ENCODE measurements at places on chromosomes 12 and 14. TPM values are rescaled to one million over a fixed set of nuclear protein-coding genes. Genes with fewer than 3 reads are reported as not detected.

GRCh38 chr14:73223049-73223448 lies 14.3 kb upstream of the PAPLN start:
- DNase-seq, result peak; percentile 41

DNA sequence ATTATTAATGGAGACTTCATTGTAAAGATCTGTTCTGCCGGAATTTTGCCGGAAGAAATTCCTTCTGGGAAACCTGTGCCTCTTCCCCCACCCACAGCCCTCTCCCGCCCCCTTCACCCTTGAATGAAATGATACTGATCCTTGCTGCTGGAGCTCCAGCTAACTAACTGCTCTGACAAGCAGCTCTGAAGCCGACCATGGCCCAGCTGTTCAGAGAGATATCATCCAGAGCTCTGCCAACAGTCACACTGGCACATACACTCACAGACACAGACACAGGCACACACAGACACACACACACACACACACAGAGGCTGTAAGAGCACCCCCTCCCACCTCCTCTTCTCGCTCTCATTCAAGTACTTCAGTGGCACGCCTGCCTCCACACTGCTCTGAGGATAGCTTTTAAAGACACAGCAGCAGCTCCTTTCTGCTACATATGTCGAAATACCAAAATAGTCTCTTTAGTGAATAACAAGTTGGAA lies 88.6 kb downstream of the R3HDM2 start:
- peak; percentile 70 for DNase-seq

CLEC1A gene
- not detected for total RNA-seq

GRCh38 chr14:21780429-21781084 lies 106.9 kb upstream of the OR4E1 start:
- no peak for DNase-seq

DNA sequence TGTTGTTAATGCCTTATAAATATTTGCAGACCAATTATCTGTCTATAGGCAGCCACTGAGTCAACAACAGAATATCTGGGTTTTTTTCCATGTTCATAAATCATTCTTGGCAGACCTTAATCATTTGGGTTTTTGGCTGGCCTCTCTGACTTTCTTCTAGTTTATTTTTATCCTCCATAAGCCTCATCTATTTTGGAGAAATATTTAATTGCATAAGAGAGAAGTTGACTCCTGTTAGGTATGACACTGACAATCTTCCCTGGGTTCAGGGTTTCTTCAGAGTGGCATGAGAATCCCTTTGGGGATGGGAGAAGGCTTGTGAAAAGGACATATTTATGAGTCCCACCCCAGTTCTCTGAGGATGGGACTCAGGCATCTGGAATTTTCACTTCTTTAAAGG lies 299.8 kb downstream of the NRXN3 start:
- no peak for DNase-seq

DNA sequence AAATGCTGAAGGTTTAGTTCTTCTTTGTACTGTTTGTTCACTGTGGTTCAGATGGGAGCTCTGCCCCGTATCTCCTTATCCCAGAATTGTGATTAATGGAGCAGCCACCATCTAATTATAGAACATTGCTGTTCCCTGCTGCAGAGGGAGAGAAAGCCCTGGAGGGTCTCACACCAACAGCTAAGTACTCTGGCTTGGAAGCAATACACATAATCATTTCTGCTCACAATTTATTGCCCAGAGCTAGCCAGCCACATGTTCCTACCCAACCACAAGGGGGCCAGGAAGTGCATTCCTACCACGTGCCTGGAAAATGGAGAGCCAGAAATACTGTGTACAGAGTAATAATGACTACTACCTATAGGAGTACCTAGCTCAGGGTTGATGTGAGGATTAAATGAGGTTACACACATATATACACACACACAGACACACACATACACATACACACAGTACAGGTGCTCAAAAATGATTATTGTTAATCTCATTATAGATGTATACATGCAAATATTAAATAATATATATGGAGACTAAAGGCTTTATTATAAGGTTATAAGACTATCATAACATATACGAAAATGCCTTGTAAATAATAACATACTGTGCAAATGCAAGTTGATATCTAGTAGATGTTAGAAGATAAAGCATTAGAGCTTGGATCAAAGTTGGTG lies 22.3 kb downstream of the MSRB3 start:
- peak; percentile 28 for DNase-seq

- no peak for DNase-seq
Observed at GRCh38 chr12:3015356-3015755, 56.2 kb downstream of the TEAD4 start.

- peak; percentile 71 for DNase-seq
Observed at GRCh38 chr14:75561013-75561432, 17.4 kb upstream of the FLVCR2 start.

GAPDH gene
- 6,255 TPM for total RNA-seq

SMIM41 gene
- total RNA-seq, result 2.0 TPM

DNA sequence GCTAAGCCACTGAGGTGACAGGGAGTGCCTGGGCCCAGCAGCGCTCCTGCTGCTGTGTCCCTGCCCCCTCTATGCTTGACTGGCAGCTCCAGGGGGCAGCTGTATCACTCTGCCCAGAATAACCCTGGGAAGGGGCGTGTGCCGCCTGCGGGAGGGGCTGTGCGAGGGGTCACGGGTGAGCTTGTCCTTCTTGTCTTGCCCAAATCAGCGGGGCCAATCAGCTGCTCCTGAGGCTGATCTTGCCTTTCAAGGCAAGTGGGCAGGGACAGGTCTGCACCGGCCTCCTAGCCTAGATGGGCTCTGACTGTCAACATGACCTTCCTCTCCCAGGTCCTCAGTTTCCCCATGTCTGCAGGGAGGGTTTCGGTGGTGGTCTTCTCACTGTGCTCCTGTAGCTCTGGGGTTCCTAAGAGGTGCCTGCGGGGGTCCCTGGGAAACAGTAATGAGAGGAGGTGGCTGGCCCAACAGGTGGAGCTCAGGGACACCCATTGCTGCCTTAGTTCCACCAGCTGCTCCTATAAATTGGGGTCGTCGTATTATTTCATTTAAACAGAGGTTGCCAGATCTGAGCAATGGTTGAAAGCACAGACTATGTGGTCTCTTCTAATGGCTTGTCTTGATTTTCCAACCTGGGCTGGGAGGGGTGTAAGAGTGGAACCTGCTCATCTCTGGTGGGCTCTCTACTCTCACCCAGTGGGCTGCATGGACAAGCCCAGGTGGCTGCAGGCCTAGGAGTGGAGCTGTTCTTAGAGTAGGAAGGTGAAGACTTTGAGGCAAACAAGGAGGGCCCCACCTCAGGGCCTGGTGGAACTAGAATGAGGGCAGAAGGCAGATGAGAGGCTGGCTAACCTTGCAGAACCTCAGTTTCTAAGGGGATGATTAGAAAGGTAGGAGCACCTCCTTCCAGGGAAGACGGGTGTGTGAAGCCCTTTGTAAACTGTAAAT lies 11.7 kb downstream of the RTL1 start:
- no peak for DNase-seq

SVOP gene
- total RNA-seq, result not detected

MANSC4 gene
- 0.17 TPM for total RNA-seq

GRCh38 chr14:35332517-35333263 lies 40.5 kb downstream of the PSMA6 start:
- DNase-seq, result peak; percentile 13

DNA sequence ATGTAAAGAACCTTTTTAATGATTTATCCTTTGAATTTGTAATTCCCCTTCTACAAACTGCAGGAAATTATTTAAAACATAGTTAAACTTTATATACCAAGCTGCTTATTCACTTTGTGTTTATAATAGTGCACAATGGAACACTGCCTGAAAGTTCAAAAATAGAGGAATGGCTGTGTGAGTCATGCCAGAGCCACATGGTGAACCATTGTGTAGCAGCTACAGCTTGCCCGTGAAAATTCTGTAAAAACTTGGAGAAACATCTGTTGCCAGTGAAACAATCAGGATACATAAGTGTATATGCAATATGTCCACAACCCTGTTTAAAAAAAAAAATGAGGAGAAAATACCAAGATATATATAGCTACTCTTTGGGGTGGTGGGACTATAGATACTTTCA lies 59.5 kb downstream of the VEZT start:
- peak; percentile 95 for DNase-seq

- no peak for DNase-seq
Observed at GRCh38 chr14:92677087-92677668, 71.2 kb downstream of the LGMN start.

PTCSC3 gene
- total RNA-seq, result not detected

- no peak for DNase-seq
Observed at GRCh38 chr14:53354336-53354735, 201.2 kb upstream of the DDHD1 start.

EID3 gene
- 18.0 TPM for total RNA-seq

TAS2R8 gene
- total RNA-seq, result not detected

ALG10 gene
- total RNA-seq, result 5.8 TPM

GRCh38 chr12:47814539-47815170 lies 5.0 kb downstream of the HDAC7 start:
- DNase-seq, result no peak

DNA sequence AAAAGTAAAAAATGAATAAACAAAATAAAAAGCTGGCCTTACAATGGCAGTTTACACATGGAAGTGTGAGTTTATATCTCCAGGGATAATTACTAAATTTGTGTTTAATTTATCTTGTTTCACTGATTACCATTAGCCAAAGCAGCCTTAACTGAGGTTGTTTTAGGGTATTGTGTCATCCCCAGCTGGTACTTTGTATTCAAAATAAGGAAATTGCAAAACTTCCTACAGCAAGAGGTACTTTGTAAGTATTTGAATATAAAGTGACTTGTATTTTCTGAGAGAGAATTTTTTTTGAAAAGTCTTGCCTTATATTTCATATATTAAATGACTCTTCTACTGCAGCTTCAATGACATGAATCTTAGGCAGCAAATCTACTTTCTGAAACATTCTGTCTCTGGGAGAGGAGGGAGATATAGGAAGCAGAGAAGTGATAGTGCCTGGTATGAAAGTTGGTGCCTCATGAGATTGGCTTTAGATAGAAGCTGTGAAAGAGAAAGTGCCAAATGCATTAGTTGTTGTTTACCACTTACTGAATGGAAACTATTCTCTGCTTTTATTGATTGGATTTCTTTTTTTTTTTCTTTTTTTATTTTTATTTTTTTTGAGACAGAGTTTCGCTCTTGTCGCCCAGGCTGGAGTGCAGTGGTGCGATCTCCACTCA lies 6.7 kb downstream of the FNTB start:
- no peak for DNase-seq

GRCh38 chr12:68453876-68454275 lies 121.7 kb upstream of the MDM1 start:
- DNase-seq, result peak; percentile 35

- DNase-seq, result no peak
Observed at GRCh38 chr12:16310934-16311333, 33.4 kb upstream of the SLC15A5 start.

PLEKHG7 gene
- not detected for total RNA-seq

LRP1 gene
- total RNA-seq, result 464 TPM

DNA sequence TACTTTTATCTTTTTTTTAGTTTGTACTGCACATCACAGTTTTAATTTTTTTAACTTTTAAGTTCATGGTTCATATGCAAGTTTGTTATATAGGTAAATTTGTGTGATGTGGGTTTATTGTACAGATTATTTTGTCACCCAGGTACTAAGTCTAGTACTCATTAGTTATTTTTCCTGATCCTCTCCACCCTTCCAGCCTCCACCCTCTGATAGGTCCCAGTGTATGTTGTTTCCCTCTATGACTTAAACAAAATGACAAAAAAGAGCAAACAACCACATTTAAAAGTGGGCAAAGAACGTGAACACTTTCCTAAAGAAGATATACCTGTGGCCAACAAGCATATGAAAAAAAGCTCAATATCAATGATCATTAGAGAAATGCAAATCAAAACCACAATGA lies 63.7 kb downstream of the GARIN6 start:
- DNase-seq, result no peak

DNA sequence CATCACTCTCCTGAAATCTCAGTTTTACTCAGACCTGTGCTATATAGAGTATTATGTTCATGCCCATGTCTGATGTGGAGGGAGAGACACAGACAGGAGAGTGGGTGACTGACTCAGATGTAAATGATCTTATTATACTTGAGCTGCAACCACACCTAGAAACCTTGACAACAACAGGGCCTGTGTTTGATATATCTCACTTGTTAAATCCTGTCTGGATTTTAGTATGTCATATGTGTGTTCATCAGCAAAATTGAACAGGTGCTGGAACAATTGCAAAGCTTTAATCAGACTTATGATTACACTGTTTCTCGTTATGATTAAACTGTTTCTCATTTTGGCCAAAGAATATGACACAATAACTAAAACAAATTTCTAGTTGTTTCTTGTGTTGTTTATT lies 37.7 kb downstream of the DIP2B start:
- DNase-seq, result peak; percentile 82

DNA sequence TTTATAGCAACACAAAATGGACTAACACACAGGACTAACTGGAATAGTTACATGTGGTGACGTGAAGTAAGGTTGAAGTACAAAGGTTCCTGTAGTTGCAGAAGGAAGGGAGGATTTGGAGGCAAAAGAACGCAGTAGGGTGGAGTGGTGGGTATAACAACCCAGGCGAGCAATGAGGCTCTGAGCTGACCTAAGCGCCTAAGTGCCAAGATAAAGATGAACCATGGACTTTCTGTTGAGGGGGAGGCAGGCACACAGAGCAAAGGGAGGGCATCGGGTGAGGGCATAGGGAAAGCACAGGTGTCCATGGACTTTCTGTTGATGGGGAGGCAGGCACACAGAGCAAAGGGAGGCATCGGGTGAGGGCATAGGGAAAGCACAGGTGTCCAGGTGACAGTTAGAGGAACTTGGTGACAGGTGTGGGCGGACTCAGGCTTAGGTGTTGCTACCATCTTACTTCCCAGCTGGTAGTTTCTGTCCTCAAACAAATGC lies 15.2 kb downstream of the SCNN1A start:
- no peak for DNase-seq

GRCh38 chr14:32588448-32589320 lies 259.6 kb downstream of the AKAP6 start:
- DNase-seq, result peak; percentile 81

GRCh38 chr12:23813206-23813605 lies 136.3 kb downstream of the SOX5 start:
- no peak for DNase-seq

- DNase-seq, result peak; percentile 83
Observed at GRCh38 chr14:81529391-81529790, 4.3 kb downstream of the SEL1L start.
